ENCODE measurements at places on chromosomes 1 and 21. TPM values are rescaled to one million over a fixed set of nuclear protein-coding genes. Genes with fewer than 3 reads are reported as not detected.

TMOD4 gene
- 12.4 TPM for total RNA-seq

OLFML2B gene
- total RNA-seq: 11.5 TPM

C1orf141 gene
- not detected for total RNA-seq

SPAG17 gene
- 6.3 TPM for total RNA-seq

KCNN3 gene
- 5.3 TPM for total RNA-seq

GPR37L1 gene
- total RNA-seq: 0.06 TPM

COL6A1 gene
- 572 TPM for total RNA-seq

FAAH gene
- 27.0 TPM for total RNA-seq

COL11A1 gene
- total RNA-seq: 9.1 TPM

NECTIN4 gene
- 6.3 TPM for total RNA-seq

PDE9A gene
- total RNA-seq: 30.1 TPM

ZNF648 gene
- 0.76 TPM for total RNA-seq

MAN1C1 gene
- 17.2 TPM for total RNA-seq

MFSD2A gene
- total RNA-seq: 4.4 TPM

CFAP45 gene
- 0.41 TPM for total RNA-seq

KDF1 gene
- 8.9 TPM for total RNA-seq

LRRC3 gene
- 4.0 TPM for total RNA-seq

FNDC5 gene
- 55.6 TPM for total RNA-seq

TEKT2 gene
- total RNA-seq: 5.0 TPM

GBP7 gene
- total RNA-seq: not detected

CAMK2N1 gene
- 24.1 TPM for total RNA-seq

FCRL4 gene
- not detected for total RNA-seq

SMPDL3B gene
- 7.8 TPM for total RNA-seq

NUF2 gene
- 14.4 TPM for total RNA-seq
